ENCODE measurements at places on chromosomes 4 and X.

DNA sequence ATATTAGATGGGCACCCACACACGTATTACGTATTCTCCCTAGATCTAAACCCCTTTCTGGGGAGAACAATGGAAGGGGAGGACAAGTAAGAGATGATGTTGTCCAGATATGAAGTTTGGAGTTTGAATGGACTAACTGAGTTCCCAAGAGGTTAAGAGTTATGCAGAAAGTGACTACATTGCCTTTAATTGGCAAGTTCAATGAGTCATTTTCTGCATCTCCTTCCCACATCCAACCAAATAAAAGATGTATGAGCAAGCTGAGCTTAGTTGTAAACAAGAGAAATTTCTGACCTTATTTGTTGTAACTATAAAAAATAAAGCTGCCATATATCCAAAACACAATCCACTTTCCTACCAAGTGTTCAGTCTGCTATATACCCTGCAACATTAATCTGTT is 50.5 kb downstream of the TIGD2 start:
- DNase-seq, result no peak

GRCh38 chr4:145865274-145865941 is 73.2 kb downstream of the ZNF827 start:
- no peak for DNase-seq

- DNase-seq, result no peak
These were observed 232.3 kb upstream of the TENM3 start for GRCh38 chr4:182010876-182011275.

DNA sequence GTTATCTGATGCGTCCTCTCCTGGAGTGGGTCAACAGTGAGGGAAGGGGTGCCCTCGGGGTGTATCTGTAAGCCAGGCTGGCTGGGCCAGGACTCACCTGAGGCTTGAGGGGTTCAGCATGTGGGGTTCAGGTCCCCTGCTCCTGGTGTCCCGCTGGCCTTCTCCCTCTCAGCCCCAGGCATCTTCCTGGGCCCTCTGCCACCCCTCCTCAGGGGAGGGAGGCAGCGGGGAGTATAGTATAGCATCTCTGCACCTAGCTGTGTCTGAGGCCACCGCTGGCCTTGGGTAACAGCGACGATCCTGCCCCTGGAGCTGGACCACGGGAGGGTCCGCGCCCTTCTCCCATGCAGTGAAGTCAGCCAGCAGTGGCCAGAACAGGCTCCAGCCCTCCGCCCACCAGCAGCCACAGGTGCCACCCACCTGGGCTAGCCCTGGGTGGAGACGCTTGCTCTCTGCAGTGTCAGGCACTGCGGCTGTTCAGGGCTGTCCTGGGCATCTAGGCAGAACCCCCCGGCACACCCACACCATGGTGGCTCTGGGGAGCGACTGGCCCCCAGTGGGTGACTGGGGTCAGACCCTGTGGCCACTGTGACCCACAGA is 110.7 kb upstream of the NKX1-1 start:
- DNase-seq, result no peak

GRCh38 chr4:7515390-7515902 is 80.7 kb upstream of the PSAPL1 start:
- peak; percentile 54 for DNase-seq

DNA sequence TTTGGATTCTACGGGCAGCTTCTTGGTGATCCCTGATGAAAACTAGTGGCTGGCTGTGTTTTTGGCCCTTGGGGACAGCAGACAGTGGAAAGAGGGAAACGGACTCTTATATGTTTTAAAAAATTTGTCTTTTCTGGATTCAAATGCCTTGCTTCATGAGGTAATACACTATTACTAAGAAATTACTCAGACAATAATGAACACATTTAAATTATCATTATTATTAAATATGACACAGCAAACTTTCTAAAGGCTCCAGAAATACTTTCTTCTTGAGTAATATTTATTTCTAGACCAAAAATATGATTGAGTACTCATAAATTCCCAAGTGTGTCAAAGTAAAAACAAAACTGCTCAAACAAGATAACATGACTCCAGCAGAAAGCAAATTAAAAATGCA is 520.7 kb upstream of the AADAT start:
- no peak for DNase-seq

DNA sequence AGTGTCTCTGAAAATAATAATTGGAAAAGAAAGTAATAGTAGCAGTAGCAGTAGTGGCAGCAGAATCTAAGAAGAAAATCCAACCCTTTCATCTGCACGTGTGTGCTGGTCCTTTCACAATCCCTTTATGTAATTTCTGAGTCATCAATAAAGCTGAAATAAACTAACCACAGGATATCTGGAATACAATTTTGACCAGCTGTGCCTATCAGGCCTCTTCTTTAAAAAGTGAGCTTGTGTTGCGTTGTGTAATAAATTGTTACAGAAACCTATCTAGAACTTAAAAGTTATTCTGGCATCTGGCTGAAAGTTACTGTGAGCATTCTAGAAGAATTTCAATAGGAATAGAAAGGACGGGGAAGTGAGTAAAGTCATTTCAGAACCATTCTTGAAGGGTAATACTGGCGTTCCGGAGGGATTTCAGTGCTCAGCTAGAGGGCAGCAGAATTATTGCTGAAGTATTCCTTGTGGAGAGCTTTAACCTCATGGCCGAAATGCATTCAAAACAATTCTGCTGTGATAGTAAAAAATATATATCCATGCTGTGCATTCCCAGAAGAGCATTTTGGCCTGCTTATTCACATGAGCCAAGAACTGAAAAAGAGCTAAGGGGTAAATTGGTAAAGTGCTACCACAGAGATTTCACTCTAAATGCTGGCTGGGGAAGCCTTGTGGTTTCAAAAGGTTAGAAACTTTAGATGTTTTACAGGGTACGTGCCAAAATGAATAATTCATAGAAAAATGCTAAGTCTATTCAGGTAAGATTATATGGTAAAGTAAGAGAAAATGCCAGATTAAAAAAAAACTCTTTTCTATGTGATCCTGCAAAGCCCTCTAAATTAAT is 260.6 kb downstream of the NKX6-1 start:
- DNase-seq, result no peak

GRCh38 chrX:68669871-68670270 is 22.4 kb downstream of the STARD8 start:
- DNase-seq, result no peak

DNA sequence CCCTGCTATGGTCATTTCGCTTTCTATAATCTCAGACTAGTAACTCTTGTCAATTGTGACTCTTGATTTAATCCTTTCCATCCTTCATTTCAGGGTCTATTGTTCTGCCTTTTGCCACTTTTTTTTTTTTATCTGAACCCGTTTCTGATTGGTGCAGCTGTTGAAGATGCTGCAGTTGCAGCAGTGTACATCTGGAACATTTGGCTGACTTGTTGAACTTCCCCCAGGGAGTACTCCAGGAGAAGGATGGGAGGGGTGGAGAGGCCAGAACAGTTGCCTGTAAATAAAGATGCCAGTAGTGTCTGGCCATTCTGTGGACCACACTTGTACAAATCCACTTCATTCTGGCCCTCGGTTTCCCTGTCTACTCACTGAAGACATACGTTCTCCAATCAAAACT is 1.0 kb upstream of the EDA start:
- DNase-seq, result no peak

- DNase-seq, result no peak
These were observed 110.3 kb downstream of the MTNR1A start for GRCh38 chr4:186445040-186445439.

GRCh38 chr4:153296040-153296823 is 48.3 kb upstream of the MND1 start:
- DNase-seq, result no peak

DNA sequence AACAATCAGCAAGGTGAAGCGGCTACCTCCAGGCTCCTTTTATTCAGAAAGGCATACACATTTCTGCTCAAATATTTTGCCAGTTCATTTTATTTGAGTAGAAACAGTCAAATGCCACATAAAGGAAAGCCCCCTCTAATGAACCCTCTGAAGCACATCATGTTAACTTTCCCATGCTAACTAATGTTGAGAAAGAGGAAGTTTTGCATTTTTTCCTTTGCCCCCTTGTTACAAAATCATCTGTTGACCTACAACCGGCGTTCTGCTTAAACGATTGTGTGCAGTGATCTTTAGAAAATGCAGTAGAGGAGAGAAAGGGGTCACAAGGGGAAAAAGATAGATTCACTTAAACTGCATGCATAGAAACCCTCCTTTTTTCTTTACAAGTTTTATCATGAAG is 25.2 kb upstream of the ATXN3L start:
- DNase-seq, result no peak

DNA sequence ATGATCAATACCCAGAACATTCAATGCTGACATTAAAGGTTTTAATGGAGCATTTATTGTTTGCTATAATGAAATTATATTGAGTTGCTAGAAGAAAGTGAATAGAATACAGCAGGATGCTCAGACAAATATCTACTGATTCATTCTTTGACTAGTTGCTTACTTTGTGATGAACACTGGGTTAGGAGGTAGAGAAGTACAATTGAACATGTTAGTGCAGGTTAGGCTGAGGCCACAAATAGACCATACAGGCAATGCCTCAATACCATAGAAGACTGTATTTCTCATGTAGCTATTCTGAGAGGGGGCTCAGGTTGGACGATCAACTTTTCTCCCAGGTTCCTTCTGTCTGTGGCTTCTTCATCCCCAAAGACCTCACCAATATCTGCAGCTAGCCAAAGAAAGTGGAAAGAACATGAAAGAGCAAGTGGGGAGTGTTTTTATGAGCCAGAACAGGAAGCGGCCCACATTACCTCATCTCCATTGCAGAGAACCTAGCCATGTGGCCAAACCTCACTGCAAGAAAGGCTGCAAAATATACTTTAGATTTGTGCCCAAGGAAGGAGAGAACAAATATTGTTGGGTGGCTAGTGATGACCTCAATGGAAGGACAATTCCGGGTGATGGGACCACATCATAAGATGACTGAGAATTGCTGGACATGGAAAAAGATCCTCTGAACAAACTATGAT is 180.3 kb upstream of the GATB start:
- no peak for DNase-seq

DNA sequence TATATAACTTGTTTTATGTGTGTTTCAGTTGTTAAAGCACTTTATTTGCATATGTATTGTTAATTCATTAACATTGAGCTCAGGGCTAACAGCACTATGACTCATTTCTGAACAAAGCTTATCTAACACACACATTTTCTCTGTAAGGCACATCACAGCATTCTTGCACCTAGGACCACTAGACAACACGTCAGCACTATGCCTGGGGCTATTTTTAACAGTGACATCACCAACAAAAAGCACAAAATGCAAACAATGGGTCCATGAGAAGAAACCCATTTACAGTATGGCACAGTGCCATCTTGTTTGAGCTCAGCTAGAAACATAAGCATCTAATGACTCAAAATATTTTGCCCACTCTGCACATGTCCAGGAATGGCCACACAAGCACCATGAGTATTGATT is 124.4 kb downstream of the RELL1 start:
- no peak for DNase-seq
